ENCODE measurements at places on chromosomes 7 and 10.

DNA sequence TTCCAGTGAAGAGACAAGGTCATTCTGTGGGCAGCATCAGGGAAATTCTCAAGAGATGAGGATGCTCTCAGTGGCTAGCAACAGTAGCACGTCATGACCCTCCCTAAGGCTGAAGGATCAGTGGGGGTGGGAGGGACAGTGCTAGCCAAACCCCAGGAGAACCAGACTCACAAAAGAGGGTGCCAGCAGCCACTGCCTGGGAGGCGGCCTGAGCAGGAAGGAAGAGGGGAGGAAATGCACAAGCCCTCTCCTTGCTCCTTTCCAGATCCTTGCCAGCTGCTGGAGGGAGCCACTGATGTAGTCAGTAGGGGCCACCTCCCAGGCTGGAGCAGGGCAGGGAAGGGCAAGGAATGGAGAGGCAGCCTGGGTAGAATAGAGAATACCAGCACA, 302.7 kb downstream of the RPS24 start:
- no peak for DNase-seq

GRCh38 chr10:69481305-69481704, 30.0 kb downstream of the TSPAN15 start:
- no peak for DNase-seq

- DNase-seq = no peak
These were observed 443.2 kb downstream of the REEP3 start for GRCh38 chr10:63964406-63964805.

- no peak for DNase-seq
These were observed 69.0 kb upstream of the RAB11FIP2 start for GRCh38 chr10:118115701-118116100.

DNA sequence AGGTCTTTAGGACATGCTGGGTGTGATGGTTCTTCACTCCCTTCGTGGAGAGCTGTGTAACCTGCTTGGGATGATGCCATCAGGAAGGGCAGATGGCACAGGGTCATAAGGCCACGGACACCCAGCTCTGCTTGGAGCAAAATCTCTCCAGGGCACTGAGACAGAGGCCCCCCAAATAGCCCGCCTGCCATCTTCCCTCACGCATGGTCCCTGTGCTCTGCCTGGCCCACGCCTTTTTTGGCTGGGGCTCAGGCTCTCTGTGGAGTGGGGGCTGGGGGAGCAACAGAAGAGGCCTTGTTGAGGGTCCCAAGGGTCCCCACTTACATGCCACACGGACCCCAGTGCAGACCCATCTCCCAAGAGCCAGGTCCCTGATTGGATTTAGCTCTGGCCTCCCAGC, 93.3 kb upstream of the RET start:
- DNase-seq = no peak

DNA sequence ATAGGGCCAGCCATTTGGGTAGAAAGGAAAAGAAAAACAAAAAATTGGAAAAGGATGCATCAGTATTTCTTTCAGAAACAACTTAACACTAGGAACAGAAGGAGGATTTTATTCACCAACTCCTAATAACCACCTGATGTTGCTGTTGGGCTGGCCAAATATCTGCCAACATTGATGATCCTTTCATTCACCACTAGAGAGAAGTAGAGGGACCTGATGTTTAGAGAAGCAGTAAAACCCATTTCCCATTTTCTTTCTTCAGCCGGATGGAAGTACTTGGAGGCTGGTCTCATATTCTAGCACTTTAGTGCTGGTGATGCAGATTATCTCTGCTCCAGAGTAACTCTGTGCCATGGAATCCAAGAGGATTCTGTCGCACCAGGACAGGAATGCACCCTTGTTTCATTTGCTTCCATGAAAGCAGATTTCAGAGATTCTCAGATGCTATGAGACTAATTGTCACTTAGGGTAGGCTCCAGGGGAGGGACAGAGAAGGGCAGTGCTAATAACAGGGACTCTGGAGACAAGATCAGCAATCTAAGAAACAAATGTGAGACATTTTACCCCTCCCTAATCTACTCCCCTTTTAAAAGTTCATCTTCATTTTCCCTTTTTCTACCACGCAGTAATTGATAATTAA, 3.1 kb downstream of the KLLN start:
- peak; percentile 10 for DNase-seq

GRCh38 chr7:100567751-100568175, 5.9 kb downstream of the SAP25 start:
- DNase-seq = no peak

DNA sequence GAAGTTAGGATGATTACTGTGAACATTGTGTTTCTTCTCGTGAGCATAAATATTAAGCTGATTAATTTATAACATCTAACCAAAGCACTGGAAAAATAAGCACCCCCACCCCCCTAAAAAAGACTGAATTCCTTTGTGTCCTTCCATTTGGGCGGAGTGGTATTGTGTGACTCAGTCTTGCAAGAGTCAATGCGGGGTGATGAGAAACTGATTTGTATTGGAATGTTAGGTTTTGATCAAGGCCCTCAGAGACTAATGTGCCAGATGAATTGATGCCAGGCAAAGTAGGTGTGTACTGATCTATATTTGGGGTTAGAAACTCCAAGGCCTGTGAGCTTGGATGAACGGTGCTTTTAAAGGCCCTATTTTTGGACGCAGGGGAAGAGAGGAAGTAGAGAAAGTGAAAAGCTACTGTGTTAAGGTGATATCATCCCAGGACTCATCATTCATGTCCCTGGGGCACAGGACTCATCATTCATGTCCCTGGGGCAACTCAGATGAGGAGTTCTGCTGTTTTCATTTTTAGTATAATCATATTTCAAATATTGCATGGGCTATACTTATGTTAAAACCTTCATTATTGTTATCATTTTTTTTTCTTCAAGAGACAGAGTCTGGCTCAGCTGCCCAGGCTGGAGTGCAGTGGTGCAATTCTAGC, 61.3 kb upstream of the PTN start:
- no peak for DNase-seq

DNA sequence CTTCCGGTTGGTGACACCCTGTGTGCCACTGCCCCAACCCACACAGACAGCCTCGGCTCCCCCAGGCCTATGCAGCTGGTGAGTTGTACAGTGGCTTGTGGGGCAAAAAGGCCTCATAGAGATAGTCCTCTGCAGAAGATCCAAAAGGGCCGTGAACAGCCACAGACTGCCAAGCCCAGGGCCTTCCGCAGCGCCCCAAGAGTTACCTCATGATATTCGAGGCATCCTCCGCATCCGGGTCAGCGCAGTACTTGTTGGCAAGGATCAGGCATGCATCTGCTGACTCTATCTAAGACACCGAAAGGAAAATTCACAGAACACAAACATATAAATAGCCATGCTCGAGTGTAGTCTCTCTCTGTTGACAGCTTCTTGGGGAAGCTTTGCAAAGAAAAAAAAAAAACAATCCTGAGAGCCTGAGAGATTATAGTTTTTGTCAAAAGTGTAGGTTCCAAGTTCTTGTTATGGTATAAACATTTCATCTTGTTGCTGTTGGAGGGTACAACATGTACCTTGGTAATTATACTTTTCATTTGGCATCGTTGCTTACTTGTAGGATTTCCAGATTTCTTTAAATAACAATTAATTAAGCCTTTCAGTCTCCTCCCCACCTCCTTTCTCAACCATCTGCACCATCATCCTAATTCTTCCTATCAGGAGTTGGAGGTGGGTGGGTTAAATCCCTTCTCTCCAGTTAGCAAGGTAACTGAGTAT, 553.0 kb downstream of the KCNMA1 start:
- no peak for DNase-seq

- DNase-seq = no peak
These were observed 196.7 kb downstream of the HECW1 start for GRCh38 chr7:43308913-43309705.

DNA sequence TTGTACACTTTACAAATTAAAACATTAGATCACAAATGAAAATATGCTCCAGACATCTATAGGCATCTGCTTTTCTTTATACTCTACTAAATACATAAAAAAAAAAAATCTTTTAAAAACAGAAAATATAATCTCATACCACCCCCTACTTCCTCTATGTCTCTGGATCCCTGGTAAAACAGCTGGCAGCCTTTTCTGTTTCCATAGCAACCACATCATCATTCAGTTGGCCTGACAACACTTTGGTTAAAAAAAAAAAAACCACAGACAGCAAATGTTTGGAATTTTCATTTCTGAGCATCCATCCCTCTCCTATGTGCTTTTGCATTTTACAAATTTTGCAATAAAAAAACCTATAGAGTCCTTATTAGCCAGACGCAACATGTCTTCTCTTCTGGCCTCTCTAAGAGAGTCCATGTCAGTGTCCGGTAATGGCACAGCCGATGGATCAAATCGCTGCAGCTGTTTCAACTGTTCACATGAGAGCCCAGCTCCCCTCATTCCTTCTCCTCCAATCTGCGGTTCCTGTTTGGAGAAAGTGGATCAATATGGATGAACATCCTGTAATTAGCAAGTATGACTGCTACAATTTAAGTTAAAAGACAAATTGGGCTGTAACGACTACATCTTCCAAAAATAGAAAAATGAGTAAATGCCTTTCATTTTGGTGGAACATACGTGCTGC, 105.6 kb downstream of the NSUN6 start:
- no peak for DNase-seq

DNA sequence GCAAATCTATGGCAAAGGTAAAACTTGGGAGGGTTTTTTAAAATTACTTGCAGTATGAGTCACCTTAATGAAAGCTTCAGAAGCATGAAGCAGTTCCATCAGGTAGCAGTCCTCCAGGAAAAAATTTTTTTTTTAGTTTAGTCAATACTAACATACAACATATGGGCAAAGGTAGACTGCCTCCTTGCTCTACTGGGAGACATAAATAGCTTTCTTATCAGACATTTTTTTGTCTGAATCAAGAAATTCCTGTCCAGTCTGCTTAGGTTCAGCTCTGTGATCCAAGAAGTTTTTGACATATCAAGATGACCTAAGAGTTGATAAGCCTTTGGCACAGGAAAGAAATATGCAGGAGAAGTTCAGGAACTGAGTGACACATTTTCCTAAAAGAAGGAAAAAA, 171.5 kb upstream of the TCF7L2 start:
- no peak for DNase-seq

GRCh38 chr7:130394421-130395195, 14.3 kb downstream of the CPA1 start:
- no peak for DNase-seq

DNA sequence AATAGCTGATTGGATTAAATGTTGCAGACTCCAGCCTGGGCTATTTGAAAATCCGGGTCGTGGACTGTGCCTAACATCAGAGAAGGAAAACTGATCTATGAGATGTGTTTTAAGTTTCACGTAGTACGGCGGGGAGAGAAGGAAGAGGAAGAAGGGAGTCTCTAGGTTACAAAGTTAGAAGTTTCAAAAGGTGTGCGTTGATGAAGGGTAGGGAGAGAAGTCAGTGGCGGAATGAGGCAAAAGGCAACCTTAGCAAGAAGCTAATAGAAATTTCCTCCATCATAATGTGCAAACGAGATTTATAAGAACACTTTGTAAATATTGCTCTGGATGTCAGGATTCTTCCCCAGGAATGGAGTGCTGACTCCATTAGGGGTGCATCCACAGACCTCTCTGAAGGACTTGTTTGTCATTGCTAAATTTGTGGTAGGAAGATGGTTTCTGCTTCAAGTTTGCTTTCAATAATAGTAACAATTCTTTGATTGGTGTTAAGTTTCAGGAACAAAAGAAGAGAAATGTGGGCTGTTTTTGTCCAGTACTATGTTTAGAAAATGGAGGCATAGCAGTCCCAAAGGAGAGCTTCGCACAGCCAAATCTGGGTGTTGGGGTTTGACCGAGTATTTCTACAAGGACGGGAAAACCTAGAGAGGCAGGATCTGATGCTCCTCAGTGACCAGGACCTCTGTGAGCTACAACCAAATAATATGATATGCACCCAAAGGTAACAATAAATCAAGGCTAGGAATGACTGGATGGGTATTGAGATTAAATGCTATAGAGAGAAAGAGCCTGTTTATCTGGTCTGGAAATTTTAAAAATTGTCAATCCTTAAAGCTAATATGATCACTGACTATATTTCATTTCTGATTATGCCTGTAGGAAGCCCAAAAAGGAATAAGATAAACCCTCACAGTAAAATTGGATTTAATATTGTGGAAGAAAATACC, 8.2 kb downstream of the TWIST1 start:
- DNase-seq = no peak

GRCh38 chr7:135980665-135981180, 3.6 kb upstream of the MTPN start:
- peak; percentile 19 for DNase-seq

- DNase-seq = no peak
These were observed 57.0 kb upstream of the GLCCI1 start for GRCh38 chr7:7911369-7912123.

GRCh38 chr7:135536150-135536549, 21.6 kb upstream of the NUP205 start:
- DNase-seq = no peak

GRCh38 chr7:117704063-117704462, 169.2 kb downstream of the CTTNBP2 start:
- no peak for DNase-seq

- no peak for DNase-seq
These were observed 642.3 kb downstream of the GATA3 start for GRCh38 chr10:8696746-8697145.

- no peak for DNase-seq
These were observed 2.4 kb upstream of the MOSPD3 start for GRCh38 chr7:100609958-100610357.

GRCh38 chr7:159024280-159024951, 120.3 kb downstream of the VIPR2 start:
- DNase-seq = no peak

GRCh38 chr10:516764-517163, 172.7 kb downstream of the DIP2C start:
- no peak for DNase-seq

DNA sequence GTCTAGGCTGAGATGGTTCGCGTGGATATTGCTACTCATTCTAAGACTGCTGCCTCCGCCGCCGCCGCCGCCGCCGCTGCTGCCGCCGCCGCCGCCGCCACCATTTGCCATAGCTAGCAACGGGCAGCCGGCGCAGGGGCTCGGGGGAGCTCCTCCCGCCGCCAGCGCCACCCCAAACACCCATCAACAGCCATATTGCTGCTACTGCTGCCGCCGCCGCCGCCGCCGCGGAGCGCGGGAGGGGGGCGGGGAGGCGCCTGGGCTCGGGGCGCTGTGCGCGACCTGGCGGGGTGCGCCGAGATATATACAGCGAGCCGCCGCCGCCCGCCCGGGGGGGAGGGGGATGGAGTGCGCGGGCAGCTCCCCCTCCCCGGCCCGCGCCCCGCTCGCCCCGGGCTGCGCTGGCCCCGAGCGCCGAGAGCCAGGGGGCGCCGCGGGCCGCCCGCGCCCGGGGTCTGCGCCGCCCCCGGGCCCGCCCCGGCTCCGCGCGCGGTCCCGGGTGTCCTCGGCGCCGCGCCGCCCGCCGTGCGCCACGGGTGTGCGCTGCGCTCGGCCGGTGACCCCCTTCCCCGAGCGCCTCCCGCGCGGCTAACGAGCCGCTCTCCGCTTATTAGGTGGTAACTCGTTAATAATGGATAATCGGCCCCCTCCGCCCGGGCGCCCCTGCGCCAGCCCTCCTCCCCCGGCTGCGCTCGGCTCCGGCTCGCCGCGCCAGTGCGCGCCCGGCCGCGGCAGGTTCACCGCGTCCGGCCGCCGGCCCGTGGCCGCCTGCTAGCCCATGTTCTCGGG, at the start of gene KCNMA1:
Gene KCNMA1, minus strand, starts transcription at position 277 of the 789 bp plus-strand sequence.
- DNase-seq = no peak

GRCh38 chr10:114342976-114343375, 61.3 kb downstream of the AFAP1L2 start:
- no peak for DNase-seq
